ENCODE measurements at places on chromosomes 1 and 21. TPM values are rescaled to one million over a fixed set of nuclear protein-coding genes. Genes with fewer than 3 reads are reported as not detected.
A peak's percentile ranks its signal among the peaks of the same experiment; 100 is the strongest.

- peak overlapping the region; percentile 42 for H3K4me3 ChIP-seq
- no peak overlapping the region for H3K27ac ChIP-seq
- H3K36me3 ChIP-seq = no peaks in the 10 kb centered on the region
These were observed 342 bp downstream of the GSTM5 start for GRCh38 chr1:109712321-109712864.

GRCh38 chr1:148263128-148263905 is 111.2 kb upstream of the NBPF11 start:
- peak; percentile 88 for DNase-seq
- H3K27me3 ChIP-seq = no peaks in the 10 kb centered on the region
- H3K36me3 ChIP-seq = no peaks in the 10 kb centered on the region
- H3K27ac ChIP-seq = peak overlapping the region; percentile 68
- H3K4me3 ChIP-seq = peak overlapping the region; percentile 53

DNA sequence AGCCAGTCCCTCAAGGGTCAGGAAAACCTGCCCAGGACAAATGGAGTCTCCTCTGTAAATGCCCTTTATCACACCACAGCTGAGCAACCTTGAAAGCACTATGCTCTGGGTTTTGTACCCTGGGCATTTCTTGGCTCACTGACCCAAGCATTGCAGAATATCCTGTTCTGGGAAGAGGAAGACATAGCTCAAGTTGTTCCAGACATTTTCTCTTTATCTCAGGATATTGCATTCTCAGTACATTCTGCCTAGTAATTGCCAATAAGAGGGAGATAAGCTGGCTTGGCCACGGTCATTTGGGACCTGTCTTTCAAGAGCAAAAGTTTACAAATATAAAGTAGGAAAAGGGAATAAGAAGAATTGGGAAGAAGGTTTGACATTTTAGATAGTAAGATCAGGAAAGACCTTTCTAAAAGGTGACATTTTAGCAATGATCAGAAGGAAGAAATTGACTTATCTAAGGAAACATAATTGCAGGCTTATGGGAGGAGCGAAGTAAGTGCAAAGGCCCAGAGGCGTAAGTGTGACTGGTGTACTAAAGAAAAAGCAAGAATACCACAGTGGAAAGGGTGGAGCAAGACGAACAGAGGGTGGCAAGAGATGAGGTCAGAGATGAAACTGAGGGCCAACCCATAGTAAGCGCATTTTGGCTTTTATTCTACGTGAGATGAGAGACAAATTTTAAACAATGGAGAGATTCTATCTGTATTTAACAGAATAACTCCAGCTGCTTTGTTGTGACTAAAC is 394.0 kb upstream of the CXADR start:
- no peak overlapping the region for H3K4me3 ChIP-seq
- no peaks in the 10 kb centered on the region for H3K27me3 ChIP-seq
- no peaks in the 10 kb centered on the region for H3K36me3 ChIP-seq
- no peaks in the 10 kb centered on the region for H3K4me1 ChIP-seq

DNA sequence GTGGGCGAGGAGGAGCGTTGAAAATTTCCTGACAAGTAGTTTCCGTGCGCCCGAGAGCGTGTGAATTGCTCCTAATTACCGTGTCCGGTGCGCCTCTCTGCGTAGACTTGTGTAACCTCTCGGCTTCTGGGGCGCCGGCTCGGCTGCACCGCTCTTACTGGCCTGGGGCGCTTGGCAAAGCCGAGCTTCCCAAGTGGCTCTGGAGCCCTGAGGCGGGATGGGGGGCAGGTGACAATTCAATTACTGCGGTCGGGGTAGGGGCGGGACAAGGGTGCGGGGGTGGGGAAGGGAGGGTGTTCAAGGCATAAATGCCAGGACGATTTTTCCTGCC is 392 bp upstream of the DMRTA2 start:
- no peaks in the 10 kb centered on the region for H3K36me3 ChIP-seq
- DNase-seq = no peak
- H3K27me3 ChIP-seq = peaks cover 100% of the 10 kb centered on the region

DNA sequence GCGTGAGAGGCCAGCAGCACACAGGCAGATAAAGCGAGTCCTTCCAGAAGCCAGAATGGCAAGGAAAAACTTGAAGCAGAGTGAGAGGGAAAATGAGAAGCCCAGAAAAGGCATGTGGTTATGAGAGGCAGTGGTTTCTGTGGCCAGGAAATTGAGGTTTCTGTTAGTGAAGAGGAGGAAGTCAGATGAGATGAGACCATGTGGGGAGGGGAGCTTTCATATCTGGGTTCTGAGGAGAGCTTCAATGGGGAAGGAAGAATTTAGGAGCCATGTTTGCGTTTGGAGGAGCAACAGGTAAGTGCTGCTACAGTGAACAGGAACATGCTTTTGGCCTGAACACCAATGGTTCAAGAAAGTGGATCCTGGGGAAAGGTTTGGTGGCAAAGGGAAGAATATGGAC is 6.1 kb upstream of the CD1A start:
- H3K27me3 ChIP-seq = no peaks in the 10 kb centered on the region
- no peaks in the 10 kb centered on the region for H3K36me3 ChIP-seq

DNA sequence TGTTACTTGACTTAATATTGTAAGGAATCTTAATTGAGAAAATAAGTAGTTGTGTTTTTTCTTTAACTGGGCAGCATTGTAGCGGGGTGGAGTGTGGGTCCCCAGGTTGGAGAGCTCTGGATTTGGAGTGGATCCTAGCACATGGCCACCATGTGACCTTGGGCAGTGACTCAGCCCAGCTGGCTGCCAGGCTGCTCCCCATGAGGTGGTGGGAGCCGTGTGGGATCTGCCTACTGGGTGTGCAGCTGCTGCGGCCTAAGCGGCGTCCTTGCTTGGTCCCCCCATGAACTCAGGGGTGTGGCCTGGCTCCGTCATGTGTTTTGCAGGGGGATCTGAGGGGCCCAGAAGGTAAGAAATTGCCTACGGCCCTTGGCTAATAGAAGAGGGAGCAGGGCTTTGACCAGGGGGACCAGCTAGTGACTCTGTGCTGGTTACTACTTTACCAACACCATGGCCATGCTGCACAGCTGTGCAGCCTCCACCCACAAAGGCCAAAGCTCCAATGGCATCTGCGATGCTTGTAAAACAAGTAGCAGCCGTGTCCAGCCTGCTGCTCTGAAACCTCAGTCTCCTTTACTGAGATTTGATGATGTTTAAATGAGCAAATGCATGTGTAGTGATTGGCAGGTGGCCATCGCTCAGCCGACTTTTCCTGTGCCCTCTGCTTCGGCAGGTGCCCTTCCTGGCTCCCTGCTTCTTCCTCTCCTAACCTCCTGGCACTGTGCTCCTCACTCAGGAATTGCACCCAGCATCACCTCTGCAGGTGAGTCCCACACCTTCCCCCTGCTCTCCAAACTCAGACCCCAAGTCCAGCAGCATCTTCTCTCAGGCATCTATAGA is 68.3 kb downstream of the ADARB1 start:
- no peaks in the 10 kb centered on the region for H3K27me3 ChIP-seq
- H3K36me3 ChIP-seq = peaks cover 15% of the 10 kb centered on the region
- H3K4me1 ChIP-seq = no peaks in the 10 kb centered on the region

DNA sequence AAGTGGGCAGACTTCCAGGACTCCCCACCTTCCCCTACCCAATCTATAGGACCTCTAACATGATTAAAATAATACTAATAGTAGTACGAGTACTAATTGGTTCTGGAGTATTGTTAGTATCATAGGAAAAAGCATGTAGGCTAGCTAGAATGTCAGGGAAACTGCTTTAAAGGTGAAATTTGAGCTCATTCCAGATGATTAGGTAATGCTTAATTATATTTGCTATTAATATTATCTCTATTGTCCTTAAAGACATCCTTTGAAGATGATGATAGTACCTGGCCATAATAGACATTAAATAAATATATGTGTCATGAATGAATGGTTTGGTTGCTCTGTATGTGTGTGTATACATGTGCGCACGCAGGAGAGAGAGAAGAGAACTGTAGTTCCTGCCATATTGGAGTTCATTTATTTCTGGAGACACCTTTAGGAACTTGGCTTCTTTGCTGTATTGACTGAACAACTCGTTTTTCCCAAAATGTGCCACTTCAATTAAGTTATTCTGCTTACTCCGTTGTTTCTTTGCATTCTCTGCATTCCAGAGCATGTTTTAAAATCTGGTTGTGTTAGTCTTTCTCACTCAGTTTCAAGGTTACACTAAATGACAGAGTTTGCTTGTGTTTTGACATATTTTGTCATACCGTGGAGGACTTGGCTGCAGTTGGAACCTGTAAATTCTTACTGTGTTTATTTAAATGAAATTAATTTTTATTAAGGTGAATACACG is 117.1 kb downstream of the OSBPL9 start:
- H3K4me1 ChIP-seq = peaks cover 94% of the 10 kb centered on the region
- peak overlapping the region; percentile 34 for H3K27ac ChIP-seq
- H3K4me3 ChIP-seq = no peak overlapping the region
- DNase-seq = no peak
- no peaks in the 10 kb centered on the region for H3K36me3 ChIP-seq

DNA sequence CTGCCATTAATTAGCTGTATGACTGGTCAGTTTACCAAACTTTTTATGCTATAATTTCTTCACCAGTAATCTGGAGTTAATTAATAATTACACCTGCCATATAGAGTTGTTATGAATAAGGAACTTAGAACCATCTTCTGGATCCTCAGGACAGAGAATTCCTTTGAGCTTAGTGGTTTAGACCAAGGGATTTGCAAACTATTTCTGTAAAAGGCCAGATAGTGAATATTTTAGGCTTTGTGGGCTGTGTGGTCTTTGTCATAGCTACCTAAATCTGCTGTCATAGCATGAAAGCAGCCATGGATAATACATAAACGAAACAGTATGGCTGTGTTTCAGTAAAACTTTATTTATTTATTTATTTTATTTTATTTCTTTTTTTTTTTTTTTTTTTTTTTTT is 9.0 kb downstream of the TIMM17A start:
- H3K36me3 ChIP-seq = peaks cover 99% of the 10 kb centered on the region
- H3K4me3 ChIP-seq = no peak overlapping the region
- H3K27ac ChIP-seq = no peak overlapping the region
- DNase-seq = no peak
- no peaks in the 10 kb centered on the region for H3K27me3 ChIP-seq

The HFM1 gene
- polyA plus RNA-seq = not detected

The COL11A1 gene
- not detected for polyA plus RNA-seq

The SEC16B gene
- polyA plus RNA-seq = 3.3 TPM

The EPHB2 gene
- polyA plus RNA-seq = 1.8 TPM

The NLRP3 gene
- polyA plus RNA-seq = 2.3 TPM

The POU3F1 gene
- 0.20 TPM for polyA plus RNA-seq

The AP4B1 gene
- 11.8 TPM for polyA plus RNA-seq

The GPR25 gene
- polyA plus RNA-seq = 1.5 TPM

The LRRIQ3 gene
- polyA plus RNA-seq = 0.31 TPM

The TMPRSS15 gene
- not detected for polyA plus RNA-seq

The DRAM2 gene
- polyA plus RNA-seq = 48.1 TPM

Data from stomach (tissue), 19 donors.